ENCODE measurements at places on chromosomes 5 and 9.

- no peak for DNase-seq
Measured at GRCh38 chr9:7121055-7121454, 363.3 kb downstream of the KDM4C start.

GRCh38 chr5:25362799-25363198 is 718.0 kb upstream of the CDH10 start:
- no peak for DNase-seq

DNA sequence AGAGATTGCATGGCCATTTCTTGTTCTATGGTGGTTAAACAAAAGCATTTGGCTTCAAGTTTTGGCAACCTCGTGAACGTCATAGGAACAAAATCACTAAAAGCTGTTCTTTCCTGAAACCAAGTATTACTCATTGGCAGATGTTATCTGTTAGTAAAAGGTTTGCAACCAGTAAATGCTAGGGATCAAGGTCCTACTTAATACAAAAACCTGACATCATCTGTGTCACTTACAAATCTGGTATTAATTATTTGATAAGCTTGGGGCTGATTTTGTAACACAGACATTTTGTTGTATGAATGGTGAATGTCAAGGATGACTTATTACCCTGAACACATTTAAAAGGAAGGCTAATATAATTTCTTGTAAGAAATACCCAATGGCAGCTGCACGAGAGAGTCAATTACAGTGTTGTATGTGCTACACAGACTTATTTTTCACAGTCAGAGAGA is 486.4 kb upstream of the ZNF608 start:
- no peak for DNase-seq

DNA sequence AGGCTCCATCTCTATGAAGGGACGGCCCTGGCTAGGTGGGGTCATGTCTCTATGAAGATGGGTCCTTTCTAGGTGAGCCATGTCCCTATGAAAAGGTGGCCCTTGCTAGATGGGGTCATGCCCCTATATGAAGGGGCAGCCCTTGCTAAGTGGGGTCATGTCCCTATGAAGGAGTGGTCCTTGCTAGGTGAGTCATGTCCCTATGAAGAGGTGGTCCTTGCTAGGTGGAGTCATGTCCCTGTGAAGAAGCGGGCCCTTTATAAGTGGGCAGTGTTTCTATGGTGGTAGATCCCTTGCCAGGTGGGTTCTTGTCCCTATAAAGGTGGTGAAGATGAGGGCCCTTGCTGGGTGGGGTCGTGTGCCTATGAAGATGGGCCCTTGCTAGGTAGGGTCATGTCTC is 283.0 kb upstream of the IRX2 start:
- no peak for DNase-seq

- no peak for DNase-seq
Measured at GRCh38 chr9:126556560-126557250, 57.0 kb upstream of the LMX1B start.

GRCh38 chr9:113403646-113404045 is 2.6 kb upstream of the ALAD start:
- no peak for DNase-seq

- DNase-seq = no peak
Measured at GRCh38 chr5:53569453-53569852, 9.0 kb downstream of the NDUFS4 start.

DNA sequence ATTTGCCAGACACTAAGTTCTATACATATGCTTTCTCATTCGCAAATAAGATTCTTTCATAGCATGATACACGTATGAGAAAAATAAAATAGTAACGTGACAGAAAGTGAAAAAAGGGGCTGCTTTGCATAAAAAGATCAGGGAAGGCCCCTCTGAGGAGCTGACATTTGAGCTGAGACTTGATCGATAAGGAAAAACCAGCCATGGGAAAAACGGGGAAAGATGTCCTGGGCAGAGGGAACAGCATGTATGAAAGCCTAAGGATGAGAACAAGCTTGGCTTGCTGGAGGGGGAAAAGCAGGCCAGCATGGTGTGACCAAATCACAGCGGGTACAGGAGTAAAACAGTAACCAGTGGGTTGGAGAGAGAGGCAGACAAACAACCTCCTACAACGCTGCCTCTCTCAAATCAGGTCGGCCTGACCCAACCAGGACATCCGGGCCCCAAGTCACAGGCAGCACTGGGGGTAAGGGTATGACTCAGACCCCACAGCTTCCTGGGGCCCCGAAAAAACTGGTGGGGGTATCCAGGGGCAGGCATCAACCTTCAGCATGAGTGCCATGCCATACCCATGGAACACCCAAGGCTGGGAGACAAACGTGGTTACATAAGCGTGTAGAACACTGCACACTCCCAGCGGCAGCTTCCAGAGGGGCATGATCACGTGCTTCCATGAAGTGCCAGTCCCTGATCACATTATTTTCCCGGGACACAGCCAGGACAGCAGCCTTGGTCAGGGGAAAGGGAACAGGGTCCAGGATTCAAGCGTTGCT is 2.2 kb downstream of the TNIP1 start:
- DNase-seq = no peak

DNA sequence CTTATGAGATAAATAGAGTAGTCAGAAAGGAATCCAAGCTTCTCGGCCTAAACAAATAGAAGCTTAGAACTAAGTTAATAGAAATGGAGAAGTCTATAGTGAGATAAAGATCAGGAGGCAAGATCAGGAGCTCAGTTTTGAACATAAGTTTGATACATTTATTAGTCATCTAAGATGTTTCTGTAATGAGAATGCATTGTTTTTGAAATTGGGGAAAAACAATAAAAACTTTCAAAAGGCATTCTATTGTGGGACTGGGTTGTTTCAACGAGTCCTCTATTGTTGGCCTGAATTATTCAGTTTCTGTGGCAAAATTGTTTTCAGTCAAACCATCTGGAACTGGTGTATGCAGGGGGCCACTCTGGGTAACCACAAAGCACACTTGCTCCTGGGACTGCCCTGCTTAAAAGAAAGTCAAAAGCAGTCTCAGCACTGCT is 181.0 kb upstream of the CLINT1 start:
- DNase-seq = no peak

DNA sequence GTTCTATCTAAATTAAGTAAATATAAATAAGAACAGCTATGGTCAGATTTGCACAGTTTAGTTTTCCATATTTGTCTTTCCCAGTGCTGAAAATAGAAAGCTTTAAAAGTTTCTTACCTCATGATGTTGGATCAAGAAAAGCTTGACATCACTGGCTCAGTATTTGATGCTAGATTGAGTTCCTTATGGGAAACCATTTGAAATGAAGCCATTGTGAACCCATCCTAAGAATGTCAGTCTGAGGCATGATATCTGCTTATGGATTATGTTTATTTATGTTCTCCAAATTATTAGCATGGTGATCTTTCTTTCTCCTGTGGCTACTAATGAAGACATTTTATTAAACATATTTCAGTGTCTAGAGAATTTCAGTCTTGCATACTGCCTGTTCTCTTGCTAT is 143.0 kb downstream of the ADAMTSL1 start:
- DNase-seq = no peak

DNA sequence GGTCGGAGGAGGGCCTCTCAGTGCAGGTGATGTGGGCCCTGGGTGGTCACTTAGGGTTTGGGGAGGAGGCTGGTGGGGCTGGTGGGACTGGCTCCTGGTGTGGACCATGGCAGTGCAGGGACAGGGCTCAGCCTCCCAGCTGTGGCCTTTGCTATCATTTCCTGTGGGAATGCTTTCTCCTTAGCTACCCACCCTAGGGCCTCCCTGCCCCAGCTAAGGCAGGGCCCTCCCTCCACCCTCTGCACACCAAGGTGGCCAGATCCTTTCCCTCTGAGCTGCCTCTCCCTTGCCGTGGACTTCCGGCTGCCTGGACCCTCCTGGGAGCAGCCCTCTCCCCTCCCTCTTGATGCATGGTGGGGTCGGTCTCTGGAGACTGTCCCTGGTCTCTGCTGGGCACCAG is 22.7 kb upstream of the ARSI start:
- DNase-seq = no peak

DNA sequence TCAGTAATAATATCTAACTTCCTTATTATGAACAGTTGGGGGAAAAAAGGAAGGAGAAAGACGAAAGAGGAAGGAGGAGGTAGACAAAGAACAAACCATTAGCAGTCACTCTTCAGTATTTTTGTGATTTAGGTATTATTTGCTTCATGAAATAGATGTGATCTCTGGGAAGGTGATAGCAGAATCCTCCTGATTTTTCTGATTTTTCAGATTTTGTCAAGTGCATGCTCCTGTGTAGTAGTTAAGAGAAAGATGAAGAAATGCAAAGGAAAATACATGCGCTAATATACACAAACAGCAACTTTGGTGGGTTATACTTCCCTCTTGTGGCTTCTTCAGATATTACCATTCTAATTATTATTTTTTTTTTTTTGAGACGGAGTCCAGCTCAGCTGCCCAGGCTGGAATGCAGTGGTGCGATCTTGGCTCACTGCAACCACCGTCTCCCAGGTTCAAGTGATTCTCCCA is 31.6 kb downstream of the LMNB1 start:
- DNase-seq = no peak

- DNase-seq = no peak
Measured at GRCh38 chr9:69755205-69755604, 4.6 kb downstream of the PTAR1 start.

GRCh38 chr9:875119-875962 is 33.8 kb downstream of the DMRT1 start:
- no peak for DNase-seq

GRCh38 chr9:90813523-90813922 is 11.9 kb downstream of the SYK start:
- DNase-seq = no peak

DNA sequence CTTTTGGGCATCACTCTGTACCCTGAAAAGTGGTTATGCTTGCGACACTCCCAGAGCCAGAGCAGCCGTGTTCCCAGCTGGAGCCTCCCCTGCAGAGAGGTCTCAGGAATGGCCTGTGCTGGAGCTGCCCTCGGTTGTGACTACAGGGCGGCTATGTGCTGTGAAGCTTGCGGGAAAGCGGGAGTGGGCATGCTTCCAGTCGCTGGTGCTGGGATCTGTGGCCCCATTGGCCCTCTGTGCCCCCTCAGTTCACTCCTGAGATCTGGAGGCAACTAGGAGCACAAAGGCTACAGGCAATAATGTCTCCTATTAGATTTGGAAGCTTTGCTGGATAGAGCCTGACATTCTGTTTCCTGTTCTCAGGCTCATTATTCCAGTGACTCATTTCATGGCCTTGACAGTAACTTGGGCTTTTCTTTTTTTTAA is 56.9 kb downstream of the GPR107 start:
- no peak for DNase-seq

DNA sequence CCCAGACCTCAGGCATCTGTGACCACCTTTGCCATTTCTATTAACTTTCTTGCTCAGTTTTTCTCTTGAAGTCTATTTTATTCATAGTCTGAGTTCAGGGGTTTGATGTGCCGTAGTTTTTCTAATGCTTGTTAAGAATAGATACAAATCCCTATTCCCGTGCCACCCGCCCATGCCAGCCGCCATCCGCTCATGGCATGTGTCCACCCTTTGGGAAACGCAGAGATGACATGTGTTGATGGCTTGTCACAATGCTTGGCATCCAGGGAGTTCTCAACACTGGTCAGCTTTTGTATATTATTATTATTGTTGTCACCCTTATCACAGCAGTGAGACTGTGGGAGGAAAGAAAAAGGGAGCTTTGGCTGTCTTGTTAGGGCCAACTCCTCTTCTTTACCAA is 17.3 kb upstream of the ANGPTL2 start:
- no peak for DNase-seq

GRCh38 chr5:171424726-171425125 is 5.3 kb downstream of the FGF18 start:
- DNase-seq = no peak

DNA sequence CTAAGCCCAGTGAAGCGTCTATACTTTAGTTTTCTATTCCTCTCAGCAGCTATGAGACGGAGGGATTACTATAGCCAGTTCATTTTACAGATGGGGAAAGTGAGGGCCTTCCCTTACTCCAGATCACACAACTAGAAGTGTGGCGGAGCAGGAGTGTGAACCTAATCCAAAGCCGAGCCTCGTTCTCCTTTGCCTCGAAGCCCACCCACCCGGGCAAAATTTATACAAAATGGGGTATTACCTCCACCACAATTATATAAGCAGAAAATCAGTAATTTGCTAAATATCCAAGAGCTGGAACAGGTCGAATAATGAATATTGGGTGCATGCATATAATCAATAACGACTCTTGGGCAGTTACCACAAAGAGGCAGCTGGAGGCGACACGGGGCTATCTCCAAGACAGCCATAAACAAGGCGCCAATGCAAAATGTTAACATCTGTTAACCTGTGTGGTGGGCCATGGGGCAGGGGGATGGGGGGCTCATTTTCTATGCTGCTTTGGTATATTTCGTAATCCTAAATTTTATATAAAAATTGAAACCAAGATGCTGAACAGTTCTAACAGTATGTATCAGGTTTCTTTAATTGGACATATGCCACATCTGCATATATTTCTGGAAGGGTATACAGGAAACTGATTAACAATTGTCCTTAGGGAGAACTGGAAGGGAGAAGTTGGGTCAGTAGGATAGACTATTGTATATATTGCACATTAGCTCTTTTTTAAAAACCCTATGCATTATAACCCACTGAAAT is 1.2 kb upstream of the RNF44 start:
- no peak for DNase-seq

DNA sequence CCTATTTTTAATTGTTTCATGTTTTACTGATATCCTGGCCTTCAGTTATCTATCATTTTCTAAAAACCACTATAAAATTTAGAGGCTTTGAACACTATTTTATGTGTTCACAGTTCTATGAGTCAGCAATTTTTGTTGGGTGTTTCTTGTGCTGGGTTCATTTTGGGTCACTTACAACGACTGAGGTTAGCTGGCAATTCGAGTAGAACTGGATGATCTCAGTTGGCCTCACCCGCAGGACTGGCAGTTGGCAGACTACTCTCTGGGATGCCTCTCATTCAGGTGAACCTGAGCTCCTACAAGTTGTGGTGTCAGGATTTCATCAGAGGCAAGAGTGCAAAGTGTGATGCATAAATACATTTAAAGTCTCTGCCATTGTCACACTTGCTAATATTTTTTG is 151.0 kb upstream of the PAPPA start:
- DNase-seq = no peak

- peak; percentile 27 for DNase-seq
Measured at GRCh38 chr5:150507474-150508276, at the start of gene NDST1. TSS of gene NDST1 (plus strand) at chr5:150508131. CDS start at chr5:150521255, 13,124 bp downstream.

Measured in right cardiac atrium (tissue), 5 donors.